ENCODE measurements at places on chromosomes 3 and 15.

DNA sequence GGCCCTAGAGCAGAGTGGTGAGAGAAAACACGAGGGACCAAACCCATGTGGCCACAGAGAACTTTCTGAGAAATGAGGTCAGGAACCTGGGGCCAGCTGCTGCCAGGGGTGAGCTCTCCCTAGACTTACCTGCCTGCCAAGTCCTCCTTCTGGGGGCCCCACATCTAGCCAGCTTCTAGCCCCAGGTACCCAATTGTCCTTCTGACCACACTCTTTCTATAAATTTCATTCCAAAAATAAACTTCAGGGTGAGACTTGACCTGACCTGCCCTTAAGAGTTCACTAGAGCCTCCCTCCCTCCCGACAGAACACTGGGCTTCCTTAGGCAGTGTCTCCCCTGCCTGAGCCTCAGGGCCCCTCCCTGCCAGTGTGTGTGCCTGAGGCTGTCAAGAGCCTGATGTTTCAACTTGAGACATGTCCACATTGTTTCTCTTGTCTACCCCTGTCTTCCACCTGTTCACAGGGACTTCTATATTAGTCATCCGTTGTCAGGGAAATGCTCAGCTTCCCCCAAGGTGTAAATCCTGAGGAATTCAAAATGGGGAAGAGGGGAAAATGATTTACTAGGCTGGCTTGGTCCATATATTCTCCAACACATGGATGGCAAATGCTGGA lies 312.8 kb upstream of the TLE3 start:
- peaks cover 13% of the 10 kb centered on the region for H3K4me1 ChIP-seq
- no peak overlapping the region for H3K27ac ChIP-seq
- H3K27me3 ChIP-seq, result no peaks in the 10 kb centered on the region
- H3K4me3 ChIP-seq, result no peak overlapping the region
- DNase-seq, result no peak

- no peak overlapping the region for H3K4me3 ChIP-seq
- no peak for DNase-seq
- no peaks in the 10 kb centered on the region for H3K27me3 ChIP-seq
Measured at GRCh38 chr15:42082823-42083604, 11.3 kb downstream of the PLA2G4D start.

GRCh38 chr3:143011705-143012104 lies 10.3 kb downstream of the U2SURP start:
- peaks cover 6% of the 10 kb centered on the region for H3K36me3 ChIP-seq
- DNase-seq, result no peak
- H3K27ac ChIP-seq, result no peak overlapping the region

DNA sequence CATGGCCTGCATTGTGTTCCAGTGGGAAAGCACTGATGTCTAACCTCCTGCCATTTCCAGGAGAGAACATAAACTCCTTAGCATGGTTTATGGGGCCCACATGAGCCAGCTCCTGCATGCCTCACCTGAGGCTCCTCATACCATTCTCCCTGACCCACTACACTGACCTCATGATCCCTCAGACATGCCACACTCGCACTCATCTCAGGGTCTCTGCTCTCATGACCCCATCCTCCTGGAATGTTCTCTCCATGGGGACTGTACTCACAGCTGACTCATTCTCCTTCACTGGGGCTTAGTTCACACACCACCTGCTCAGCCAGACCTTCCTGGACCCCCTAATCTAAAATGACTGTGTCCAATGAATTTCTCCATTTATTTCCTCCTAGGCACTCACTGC lies 4.0 kb upstream of the LMCD1 start:
- no peak overlapping the region for H3K4me3 ChIP-seq
- no peaks in the 10 kb centered on the region for H3K36me3 ChIP-seq
- no peak for DNase-seq
- peaks cover 3% of the 10 kb centered on the region for H3K4me1 ChIP-seq
